ENCODE measurements at places on chromosomes 16 and 17.

- DNase-seq = peak; percentile 94
These were observed 13.1 kb upstream of the LPCAT2 start for GRCh38 chr16:55495616-55496289.

GRCh38 chr16:31179219-31179746, 656 bp upstream of the FUS start:
- DNase-seq = no peak

GRCh38 chr17:73647301-73647695, 3.1 kb upstream of the SDK2 start:
- no peak for DNase-seq

GRCh38 chr16:73483934-73484711, 436.2 kb upstream of the ZFHX3 start:
- DNase-seq = no peak

DNA sequence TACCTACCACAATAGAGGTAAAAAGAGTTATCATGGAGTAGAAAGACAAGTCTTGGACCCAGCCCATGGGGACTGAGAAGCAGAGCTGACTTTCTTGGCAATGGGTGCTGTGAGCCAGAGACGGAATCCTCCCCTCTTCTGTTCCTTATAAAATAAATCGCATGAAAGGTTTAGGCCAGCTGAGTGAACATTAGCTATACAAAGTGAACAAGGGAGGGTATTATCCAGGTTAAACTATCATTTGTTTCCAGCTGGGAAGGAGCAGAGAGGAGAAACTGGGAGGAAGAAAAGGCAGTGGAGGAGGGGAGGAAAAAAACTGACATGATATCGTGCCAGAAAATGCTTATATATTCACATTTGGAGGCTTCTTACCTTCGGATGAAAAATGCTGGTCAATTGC, 13.3 kb upstream of the PAFAH1B1 start:
- DNase-seq = no peak

- DNase-seq = no peak
These were observed 60.8 kb upstream of the TANC2 start for GRCh38 chr17:62905233-62905632.

- no peak for DNase-seq
These were observed 230.6 kb downstream of the IRF8 start for GRCh38 chr16:86129541-86129940.

- no peak for DNase-seq
These were observed 35.5 kb downstream of the PIMREG start for GRCh38 chr17:6479622-6480302.

DNA sequence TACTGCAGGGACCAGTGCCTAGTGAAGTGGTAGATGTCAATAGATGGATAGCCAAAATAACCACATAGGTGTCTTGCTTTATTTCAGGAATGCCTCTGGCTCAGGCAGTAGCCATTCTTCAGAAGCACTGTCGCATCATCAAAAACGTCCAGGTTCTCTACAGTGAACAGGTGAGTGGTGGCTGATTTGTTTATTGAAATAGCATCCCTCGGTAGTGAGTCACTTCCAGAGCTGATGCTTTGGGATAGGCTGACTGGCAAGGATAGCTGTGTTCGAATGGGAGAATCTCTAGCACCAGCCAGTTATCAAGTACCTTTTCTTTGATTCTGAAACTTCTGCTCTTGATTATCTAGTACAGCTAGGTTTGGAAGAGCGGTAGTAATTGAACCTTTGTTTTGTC, 10.3 kb downstream of the PHAF1 start:
- no peak for DNase-seq

GRCh38 chr16:52363082-52363481, 183.9 kb downstream of the TOX3 start:
- no peak for DNase-seq

- no peak for DNase-seq
These were observed 207.0 kb downstream of the STX8 start for GRCh38 chr17:9368631-9369030.

DNA sequence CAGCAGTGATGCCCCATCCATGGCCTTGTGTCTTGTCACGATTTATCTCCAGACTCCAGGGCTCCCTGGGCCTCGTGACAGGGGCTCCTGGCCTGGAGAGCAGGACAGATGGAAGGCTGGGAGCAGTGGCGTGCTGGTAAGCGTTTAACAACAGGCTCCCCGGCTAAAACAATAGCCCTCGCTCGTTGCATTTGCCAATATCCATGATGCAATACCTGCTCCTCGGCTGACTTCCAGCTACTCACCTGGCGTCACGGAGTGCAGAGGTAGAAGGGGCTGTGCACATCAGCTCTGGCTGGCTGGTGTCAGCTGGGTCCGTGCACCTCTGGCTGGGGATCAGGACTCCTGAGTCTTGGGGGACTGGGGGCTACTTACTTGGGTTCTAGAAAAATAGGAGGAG, 1.5 kb upstream of the BICDL2 start:
- no peak for DNase-seq

DNA sequence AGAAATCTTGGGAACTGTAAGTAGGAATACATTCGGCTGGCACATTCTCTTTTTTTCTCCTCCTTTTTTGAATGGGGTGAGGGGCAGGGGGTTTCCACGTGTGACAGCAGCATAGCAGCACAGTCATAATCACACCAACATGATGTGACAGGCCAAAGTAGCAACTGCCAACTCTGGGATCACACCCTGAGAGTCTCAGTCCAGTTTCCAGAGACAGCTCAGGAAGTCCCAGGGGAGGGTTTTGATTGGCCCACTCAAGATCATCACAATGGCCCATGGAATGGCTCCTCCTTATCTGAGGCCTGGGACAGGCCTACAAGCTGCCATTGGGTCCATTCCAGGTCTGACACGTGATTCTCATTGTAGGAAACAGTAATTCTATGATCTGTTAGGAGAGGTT, 207.1 kb upstream of the ASIC2 start:
- DNase-seq = no peak

GRCh38 chr16:51222016-51222415, 70.9 kb upstream of the SALL1 start:
- no peak for DNase-seq

- DNase-seq = peak; percentile 29
These were observed 33.9 kb downstream of the DCUN1D3 start for GRCh38 chr16:20866145-20866772.

- no peak for DNase-seq
These were observed 42.8 kb upstream of the ZC3H18 start for GRCh38 chr16:88527186-88527936.

DNA sequence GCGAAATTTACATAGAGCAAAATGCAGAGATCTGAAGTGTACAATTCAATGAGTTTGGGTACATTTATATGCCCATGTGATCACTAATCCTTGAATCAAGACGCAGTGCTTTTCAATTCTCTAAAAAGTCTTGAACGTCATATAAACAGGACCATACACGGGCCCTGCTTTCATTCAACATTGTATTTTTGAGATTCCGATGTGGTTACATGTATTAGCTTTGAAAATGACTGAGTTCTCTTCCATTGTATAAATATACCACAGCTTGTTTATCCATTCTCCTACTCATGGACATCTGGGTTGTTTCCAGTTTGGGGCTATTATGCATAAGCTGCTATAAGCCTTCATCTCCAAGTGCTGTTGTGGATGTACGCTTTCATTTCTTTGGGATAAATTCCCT, 45.5 kb downstream of the ZCCHC14 start:
- no peak for DNase-seq

GRCh38 chr17:3913531-3914311, 2.5 kb downstream of the P2RX1 start:
- DNase-seq = no peak

DNA sequence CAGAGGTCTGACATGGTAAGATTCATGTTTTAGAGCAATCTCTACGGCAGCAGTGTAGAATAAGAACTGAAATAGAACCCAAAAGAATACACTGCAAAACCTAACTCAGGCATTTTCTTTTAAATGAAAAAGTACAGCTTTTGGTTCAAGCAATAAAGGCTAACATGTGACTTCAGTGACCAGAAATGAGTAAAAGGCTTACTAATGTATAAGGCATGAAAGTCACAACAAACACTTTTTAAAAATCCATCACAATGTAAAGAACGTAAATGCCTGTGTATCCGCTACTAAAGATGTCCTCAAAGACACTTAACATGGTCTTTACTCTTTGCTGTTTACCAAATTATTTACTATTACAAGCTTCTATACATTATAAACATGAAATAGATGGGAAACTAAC, 16.6 kb downstream of the KIAA0753 start:
- no peak for DNase-seq

GRCh38 chr17:22266231-22266630, 573.9 kb downstream of the KCNJ18 start:
- DNase-seq = no peak

DNA sequence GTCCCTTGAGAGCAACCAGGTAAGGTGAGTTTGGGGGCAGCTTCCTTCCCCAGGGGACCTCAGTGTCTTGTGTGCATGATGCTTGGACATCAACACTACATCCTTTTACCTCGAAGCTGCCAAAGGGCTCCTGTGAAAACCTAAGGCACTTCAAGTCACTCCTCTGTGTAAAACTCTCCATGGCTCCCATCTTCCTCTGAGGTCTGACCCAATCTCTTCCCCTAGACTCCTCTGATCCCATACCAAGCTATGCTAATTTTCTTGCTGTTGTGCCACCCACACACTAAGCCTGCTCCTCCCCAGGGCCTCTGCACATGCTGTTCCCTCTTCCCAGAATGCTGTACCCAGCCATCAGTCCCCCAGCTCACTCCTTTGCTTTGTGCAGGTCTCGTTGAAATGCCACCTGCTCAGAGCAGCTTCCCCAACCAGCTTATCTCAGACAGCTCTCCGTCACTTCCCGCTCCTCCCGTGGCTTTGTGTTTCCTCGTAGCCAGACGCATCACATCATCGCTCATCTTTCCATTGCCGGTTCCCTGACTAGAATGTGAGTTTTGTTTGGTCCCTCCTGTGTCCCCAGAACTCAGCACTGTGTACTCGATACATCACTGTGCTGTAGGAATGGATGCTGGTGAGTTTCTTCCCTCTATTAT, 78.4 kb downstream of the CNGB1 start:
- DNase-seq = no peak

DNA sequence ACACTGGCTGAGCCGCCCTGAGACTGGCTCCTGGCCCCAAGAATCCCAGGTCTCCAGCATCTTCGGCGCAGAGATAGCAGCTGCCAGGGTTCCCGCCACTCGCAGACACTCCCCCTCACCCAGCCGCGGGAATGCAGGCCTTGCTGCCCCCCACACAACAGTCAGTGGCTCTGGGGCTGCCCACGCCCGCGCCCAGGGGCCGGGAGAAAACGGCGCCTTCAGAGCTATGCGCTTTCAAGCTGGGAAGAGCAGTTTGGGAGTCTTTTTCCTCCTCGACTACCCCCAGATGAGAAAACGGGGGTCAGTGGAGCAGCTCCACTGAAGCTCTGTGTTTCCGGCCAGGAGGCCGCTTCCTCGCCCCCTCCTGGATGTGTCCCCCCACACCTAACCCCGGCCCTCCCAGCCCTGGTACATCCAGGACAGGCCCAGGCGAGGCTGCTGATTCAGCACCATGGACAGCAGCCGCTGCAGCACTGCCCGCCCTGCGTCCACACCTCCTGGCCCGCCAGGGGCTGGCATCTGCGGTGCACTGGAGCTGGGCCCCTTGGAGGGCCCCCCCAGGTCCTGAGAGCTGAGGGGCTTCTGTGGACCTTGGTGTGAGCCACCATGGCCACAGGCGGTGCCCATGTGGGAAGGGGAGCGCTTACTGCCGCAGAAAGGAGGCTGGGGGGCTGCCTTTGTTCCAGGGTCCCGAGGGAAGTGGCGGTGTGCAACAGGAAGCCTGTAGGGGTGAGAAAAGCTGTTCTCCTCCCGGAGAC, 35.7 kb downstream of the CACNA1H start:
- no peak for DNase-seq

- DNase-seq = no peak
These were observed 44.2 kb upstream of the TRAP1 start for GRCh38 chr16:3761375-3762106.

All from BJ (cell line).